ENCODE measurements at places on chromosomes 2 and 18.

DNA sequence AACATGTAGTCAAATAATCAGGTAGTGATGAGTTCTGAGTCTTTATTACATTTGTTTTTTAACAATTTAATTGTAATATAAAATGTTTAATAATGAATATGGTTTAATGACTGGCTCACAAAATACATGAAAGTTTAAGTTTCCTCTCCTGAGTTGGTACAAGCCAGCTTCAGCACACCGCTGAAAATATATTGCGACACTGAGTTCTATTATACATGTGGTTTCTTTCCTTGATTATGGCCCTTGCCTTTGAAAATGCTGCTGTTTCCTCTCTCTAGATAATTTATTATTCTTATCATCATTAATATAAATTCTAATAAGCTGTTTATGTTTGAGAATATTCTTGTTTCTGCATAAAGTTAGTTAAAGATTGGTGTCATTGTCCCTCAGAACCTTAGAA, 249.3 kb downstream of the PARD3B start:
- no peak for DNase-seq

- DNase-seq = no peak
These were observed 35.6 kb downstream of the ARL5A start for GRCh38 chr2:151792589-151792988.

DNA sequence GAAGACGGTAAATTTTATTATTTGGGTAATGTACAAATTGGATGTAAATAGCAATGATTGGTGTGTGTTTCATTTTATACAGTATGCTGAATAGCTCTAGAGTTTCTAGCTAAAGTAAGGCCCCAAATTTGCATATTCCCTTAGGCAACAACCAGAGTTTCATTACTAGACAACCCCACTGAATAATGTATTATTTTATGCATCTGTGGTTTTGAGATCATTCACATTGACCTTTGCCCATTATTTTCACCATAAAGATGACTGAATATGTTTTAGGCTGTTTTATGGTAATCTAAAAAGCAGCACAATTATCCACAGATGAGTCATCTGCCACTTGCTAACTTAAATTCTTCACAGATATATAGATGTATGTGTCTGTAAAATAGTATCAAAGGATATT, 44.5 kb upstream of the C2orf74 start:
- DNase-seq = no peak

GRCh38 chr2:28366496-28367282, 26.0 kb upstream of the FOSL2 start:
- DNase-seq = no peak

DNA sequence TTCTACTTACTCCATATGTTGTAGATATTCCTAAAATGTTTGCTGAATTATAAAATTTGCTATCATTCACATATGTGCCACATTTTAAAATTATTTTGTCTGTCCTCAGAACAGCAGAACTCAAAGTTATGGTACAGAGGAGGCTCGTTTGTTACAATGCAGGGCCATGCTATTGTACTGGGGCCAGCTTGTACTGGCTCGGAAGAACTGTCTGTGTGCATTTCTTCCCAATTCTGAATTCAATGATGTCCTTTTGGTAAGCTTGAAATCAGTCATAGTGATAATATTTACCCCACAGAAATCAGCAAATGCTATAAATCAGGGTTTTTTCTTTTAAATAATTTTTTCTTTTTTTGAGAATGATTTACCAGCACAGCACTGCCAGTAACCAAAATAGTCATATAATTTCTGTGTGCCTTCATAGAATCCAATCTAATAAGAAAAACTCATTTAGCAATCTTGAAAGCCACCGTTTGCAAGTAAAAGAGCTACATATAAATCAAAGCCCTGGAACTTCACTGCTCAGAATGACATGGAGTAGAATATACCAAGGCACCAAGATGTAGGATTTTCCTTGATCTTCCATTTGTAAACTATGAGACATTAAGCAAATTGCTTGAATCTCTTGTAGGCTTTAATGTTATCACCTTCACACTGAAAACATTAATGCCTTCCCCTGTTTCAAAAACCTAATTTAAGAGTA, 90.7 kb upstream of the EPHA4 start:
- DNase-seq = no peak

DNA sequence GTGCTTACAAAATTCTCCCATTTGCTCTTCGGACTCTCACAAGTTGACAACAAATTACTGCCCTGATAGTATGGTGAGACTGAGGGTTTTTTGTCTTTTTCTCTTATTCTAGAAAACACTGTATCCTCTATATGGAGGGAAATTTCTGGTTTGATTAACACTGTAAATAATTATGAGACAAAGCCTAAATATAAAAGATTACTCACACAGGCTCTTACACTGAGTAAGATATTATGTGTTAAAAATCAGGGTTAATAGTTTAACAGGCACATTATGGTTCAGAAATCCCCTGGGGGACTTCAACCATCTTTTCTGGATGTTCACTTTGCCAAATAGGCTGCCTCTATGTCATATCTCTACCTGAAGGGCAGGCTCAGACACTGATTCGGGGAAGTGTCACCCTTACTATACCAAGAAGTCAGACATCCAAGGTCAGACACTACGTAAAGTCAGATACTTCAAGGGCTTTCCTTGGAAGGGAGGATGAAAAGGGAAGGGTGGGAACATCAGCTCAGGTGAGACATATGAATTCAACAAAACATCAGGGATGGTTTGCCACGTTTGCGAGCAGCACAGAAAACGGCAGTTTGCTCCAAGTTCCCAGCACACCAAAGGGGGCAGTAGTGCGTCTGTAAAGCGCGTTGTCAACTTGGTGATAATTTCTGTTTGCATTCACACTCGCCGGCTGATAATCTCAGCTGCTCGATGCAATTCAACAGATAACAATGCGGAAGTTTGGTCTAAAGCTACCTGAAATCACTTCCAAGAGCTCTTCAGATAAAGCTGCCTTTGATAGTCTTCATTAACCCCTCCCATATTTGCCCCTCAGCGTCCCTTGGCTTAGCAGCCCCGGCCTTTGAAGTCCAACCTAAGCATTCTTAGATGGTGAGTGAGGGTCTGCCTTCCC, 972 bp upstream of the RASGRP3 start:
- peak; percentile 75 for DNase-seq

GRCh38 chr2:166984797-166985196, 96.5 kb downstream of the XIRP2 start:
- DNase-seq = no peak

- DNase-seq = no peak
These were observed 271.4 kb downstream of the TCF4 start for GRCh38 chr18:55316486-55317184.

GRCh38 chr2:48467637-48468036, 62.3 kb upstream of the STON1 start:
- DNase-seq = no peak

DNA sequence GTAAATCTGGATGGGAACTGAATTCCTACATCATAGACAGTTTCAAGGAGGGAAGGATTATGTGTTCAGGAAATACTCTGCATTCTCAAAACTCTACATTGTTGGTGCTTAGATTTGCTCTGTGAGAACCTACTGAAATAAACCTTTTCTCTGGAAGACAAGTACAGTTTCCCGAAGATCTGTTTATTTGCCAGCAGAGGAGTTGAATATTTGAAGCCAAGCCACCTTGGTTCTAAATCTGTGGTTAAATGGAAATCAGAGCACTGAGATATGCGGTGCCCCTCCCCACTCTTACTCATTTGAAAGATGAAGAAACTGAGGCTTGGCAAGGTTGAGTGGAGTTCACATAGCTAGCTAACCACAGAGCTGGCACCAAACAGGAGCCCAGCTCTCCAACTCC, 146.3 kb upstream of the CTAGE1 start:
- no peak for DNase-seq

DNA sequence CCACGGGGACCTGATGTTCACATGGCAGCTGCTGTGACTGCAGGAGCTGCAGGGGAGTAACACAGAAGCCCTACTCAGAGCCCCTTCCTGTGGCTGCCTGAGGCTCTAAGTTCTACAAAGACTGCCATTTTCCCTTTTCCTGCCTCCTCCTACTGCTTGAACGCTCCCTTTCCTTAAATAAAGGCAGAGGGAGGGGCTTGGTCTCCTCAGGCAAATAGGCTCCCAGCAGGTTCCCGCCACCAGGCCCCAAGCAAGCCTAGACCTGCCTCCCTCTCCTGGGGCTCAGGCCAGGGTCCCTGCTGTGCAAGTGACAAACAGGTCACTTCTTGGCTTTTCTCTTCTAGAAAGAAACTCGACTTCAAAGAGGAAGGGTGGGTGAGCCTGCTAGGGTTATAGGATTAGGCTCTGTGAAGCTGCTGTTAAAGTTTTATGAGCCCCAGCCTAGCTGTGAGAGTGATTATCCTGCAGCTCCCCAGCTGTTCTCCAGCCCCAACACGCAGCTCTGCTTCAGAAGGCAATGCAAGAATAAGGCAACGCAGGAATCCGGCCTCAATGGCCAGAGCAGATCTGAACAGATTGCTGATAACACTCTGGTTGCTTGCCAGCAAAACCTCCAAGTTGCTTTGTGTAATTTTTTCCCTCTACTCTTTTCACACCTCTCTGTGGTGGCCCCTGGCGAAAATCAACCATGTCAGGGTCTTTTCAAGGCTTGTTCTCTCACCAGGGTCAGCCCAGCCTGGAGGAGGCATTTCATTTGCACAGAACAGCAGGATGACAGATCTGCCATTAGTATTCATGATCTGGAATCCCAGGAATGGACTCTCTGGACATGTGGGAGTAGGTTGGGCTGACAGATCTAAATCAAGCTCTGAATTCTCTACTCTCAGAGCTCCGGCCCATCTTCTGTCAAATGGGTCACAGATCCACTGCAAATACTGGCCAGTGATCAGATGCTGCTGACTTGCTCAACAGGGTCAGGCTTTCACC, 71.3 kb downstream of the MRO start:
- peak; percentile 98 for DNase-seq

DNA sequence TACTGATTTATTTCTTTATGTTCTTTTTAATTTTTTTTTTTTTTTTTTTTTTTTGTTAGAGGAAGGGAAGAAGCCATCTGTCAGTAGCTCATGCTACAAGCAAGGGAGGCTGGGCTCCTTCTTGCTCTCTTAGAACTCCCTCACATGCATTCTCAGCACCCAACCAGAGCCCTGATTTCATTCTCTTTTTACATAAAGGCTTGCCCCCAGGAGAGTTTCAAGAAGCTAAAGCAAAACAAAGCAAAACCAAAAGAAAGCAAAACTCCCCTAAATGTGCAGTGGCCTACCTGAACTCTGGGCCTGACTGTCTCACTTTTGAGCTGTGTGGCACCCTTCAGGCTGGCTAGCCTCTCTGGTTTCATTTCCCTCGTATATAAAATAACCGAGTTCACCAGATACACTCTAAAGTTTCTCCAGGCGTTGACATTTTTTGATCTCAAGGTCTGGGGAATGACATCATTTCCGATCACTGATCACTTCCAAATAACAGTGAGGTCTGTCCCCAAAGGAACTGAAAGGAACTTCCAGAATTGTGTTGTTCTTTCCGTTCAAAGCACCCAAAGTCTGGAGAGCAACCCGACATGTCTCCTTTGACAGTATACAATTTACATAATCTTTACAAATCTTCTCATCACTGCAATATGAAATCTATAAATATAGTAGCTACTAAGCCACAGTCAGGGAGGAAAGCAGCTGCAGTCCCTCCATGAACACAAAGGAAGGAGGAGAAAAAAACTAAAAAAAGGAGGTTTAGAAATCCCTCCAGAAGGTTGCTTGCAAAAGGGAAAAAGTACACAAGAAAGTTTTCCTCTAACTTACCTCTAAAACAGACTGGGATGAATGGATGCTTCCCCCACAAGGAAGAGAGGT, 145.6 kb upstream of the NCK2 start:
- no peak for DNase-seq

DNA sequence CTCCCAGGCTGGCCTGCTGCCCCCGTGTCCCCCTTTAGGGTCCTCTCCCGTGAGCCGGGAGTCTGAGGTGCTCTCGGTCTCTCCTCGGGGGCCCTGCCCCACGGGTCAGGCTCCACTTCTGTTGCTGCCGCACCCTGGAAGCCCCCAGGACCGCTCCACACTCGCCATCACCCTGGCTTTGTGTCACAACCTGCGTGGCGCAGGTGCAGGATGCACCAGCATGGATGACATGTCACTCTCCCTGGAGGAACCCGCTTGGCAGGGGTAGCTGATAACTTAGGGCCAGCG, 10.8 kb upstream of the ARHGEF4 start:
- no peak for DNase-seq

GRCh38 chr2:69831354-69831905, 2.0 kb downstream of the GMCL1 start:
- no peak for DNase-seq

GRCh38 chr2:226771067-226771466, 28.6 kb downstream of the IRS1 start:
- DNase-seq = no peak

DNA sequence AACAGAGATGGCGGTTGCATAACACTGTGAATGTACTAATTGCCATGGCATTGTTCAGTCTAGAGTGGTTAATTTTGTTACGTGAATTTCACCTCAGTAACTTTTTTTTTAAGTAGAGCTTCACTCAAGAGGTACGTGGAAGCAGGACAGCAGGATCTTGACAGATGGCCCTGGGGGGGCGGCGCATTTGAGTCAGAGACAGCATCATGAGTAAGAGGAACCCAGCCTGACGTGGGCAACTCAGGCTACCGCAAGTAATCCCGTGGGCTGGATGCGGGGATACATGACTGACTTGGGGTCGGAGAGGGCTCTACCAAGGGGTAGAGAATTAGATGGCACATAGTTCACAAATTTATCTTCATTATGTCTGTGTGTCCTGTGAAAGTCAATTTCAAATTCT, 38.1 kb upstream of the DAPL1 start:
- DNase-seq = peak; percentile 14

GRCh38 chr2:77156599-77156998, 365.6 kb downstream of the LRRTM4 start:
- peak; percentile 2 for DNase-seq

GRCh38 chr2:37659723-37660122, 11.7 kb downstream of the CDC42EP3 start:
- no peak for DNase-seq

GRCh38 chr18:31776093-31776492, 15.4 kb upstream of the SLC25A52 start:
- no peak for DNase-seq

GRCh38 chr2:216807857-216808272, 52.0 kb downstream of the TNP1 start:
- DNase-seq = peak; percentile 68

GRCh38 chr2:38465789-38466127, 88.7 kb upstream of the ATL2 start:
- peak; percentile 75 for DNase-seq

DNA sequence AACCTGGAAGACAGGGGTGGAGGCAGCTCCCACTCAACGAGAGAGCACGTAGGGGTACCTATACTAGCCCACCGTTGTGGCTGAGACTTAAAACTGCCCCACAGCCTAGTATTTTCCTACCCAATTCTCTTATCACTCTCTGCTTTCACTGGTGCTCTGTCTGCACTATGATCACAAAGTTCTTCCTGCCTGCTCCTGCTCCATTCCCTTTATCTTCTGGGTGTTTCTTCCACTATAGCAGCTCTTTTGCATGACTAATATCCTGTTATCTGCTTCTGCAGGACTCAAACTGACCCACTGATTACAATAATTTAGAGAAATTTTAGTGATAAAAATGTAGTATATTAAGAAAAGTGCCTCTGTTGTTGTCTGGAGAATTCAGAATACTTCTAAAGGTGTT, 184.8 kb downstream of the LRP1B start:
- DNase-seq = no peak

Measured in NCI-H82 (cell line).